B cell (primary cell): ENCODE measurements at places on chromosomes 16 and 17. TPM values are rescaled to one million over a fixed set of nuclear protein-coding genes. Genes with fewer than 3 reads are reported as not detected.
A peak's percentile ranks its signal among the peaks of the same experiment; 100 is the strongest.

GRCh38 chr17:74190154-74190553, 13.3 kb upstream of the RPL38 start:
- peak; percentile 41 for DNase-seq

C16orf86 gene
- polyA plus RNA-seq, result 13.3 and 18.0 TPM in 2 replicates

DNA sequence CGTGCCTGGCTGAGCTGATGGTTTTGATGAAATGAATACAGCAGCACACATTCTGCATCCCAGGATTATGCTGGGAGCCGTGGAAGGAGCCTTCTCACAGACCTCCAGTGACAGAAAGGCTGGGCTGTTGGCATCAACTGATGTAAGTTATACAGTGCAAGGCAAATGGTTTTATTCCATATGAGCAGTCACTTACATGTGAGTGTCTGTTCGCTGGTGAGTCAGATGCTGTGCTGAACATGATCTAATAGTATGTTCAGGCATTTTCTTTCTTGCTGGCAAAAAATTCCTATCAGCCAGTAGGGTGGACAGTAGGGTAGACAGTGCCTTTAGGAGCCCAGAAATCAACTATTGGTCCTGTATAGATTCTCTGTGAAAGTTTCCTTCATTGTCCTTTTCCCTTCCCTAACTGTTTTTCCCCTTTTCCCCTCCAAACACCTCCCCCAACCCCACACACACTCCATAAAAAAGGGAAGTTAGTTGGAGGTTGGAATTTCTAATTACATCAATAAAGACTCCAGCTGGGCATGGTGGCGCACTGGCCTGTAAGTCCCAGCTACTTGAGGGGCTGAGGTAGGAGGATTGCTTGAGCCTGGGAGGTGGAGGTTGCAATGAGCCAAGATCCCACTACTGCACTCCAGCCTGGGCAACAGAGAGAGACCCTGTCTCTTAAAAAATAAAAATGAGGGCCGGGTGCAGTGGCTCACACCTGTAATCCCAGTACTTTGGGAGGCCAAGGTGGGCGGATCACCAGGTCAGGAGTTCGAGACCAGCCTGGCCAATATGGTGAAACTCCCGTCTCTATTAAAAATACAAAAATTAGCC, 36.2 kb downstream of the LDHD start:
- DNase-seq, result no peak

- DNase-seq, result peak; percentile 69
Observed at GRCh38 chr17:77666881-77667395, 291.6 kb upstream of the TNRC6C start.

- DNase-seq, result no peak
Observed at GRCh38 chr16:54421220-54421619, 134.6 kb upstream of the IRX3 start.

GRCh38 chr17:66525338-66525737, 222.9 kb downstream of the PRKCA start:
- DNase-seq, result no peak

PDIA2 gene
- polyA plus RNA-seq, result 0.06 and 0.07 TPM in 2 replicates

DNA sequence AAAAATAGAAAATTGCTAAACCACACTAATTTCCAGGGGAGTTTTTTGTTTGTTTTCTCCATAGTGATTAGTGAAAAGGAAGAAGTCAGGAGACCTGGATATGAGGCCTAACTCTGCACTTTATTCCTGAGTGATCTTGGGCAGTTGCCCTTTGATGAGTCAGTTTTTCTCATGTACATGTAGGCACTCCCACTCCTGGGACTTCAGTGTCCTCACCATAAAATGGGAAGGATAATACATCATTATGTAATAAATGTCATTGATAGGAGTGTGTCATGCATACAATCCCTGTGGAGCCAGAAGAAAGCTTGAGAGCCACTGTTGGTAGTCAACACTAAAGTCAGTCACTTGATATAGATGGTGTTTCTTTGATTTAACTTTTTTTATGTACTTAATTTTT, 32.5 kb downstream of the WIPF2 start:
- DNase-seq, result no peak

GRCh38 chr17:17766077-17766743, 70.6 kb downstream of the SREBF1 start:
- peak; percentile 79 for DNase-seq

GRCh38 chr16:69451166-69451565, 26.7 kb downstream of the CYB5B start:
- no peak for DNase-seq

- peak; percentile 43 for DNase-seq
Observed at GRCh38 chr17:60971515-60972369, 294.1 kb downstream of the BCAS3 start.

DNA sequence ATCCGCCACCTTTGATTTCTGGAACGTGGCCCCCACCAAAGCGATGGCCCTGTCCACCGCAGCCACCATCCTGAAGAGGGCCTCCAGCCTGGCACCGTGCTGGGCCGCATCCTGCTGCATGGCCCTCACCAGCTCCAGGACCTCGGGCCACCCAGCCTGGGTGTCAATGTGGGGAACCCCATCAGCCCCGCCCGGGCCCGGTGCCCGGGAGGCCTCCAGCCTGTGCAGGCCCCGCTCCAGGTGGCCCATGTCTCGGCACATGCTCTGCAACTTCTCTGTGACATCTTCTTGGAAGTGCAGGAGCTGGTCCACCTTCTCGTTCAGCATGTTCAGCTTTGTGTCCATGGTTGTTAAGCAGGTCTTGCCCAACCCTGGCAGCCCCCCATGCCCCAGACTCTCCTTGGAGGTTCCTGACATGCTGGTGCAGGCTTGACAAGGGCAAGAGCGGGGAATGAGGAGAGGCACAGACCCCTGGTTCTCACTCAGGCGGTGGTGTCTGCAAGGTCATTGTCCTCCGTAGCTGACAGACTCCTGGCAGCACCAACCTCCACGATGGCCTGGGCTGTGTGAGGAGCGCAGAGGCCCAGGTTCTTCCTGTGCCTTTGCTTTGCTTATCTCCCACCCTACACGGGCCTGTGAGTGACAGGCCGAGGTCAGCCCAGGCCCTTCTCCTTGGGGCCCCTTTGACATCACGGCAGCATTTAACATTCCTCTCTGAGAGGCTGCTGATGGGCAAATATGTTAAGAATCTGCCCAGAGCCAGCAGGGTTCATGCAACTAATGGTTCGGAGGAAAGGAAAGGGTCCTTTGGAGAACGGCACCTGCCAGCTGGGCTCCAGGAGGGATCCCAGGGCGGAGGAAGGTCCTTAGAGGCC, at the start of gene MYLK3:
Gene MYLK3 (minus strand): TSS at position 568 of the 875 bp plus-strand sequence. CDS start 151 bp downstream, at position 417.
- DNase-seq, result no peak

- no peak for DNase-seq
Observed at GRCh38 chr17:63842173-63842539, 329 bp downstream of the SMARCD2 start.
